ENCODE measurements at places on chromosomes 13 and 19.

DNA sequence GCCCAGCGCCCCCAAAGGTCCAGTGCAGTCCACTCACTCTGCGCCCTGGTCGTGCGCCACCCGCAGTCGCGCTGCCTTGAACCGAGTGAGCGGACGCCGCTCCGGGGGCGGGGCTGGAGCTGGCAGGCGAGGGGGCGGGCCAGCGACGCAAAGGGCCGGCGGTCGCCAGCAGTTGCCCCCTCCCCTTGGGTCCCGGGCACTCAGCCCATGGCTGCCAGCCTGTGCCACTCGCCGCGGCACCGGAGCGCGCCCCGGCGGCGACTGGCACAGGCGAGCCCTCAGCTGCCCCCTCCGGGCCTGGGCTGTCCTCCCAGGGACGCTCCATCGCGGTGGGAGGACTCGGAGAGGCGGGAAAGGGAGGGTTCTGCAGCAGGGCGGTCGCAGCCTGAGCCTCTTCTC lies at the start of gene S1PR5:
Gene S1PR5 (minus strand): TSS at position 87 of the 399 bp plus-strand sequence. CDS start 2,436 bp downstream, outside the sequence.
- DNase-seq, result peak; percentile 78

GRCh38 chr19:10105509-10106099 lies 558 bp upstream of the PPAN start:
- no peak for DNase-seq

DNA sequence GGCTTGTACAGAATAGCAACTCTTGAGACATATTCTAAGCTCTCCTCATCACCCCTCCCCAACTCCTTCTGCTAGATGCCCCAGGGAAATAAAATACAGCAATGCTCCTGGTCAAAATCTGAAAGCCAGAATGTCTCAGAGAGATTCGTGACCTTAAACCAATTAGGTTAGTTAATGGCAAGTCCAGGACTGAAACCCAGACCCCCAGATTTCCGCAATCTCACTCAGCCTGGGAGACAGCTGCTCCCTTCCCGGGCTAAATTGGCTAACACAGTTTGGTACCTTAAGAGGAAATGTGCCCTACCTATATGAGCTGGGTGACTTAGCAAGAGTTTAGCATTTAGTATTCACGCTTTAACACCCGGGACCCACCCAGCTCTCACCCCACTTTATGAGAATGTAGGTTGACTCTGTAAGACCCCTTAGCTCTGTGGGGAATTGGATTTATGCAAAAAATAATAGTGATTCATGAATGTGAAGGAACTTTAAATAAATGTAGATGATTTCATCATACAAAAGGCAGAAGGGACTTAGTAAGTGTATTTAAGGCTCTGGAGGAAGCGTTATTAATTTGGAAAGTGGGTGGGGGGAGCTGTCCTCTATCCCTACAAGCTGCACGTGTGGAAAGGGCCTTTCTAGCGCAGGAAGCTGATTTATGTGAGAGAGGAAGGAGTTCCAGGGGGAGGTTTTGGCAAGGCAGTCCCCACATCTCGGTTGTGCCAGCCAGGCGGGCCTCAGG lies 1.1 kb downstream of the DLEU7 start:
- no peak for DNase-seq

DNA sequence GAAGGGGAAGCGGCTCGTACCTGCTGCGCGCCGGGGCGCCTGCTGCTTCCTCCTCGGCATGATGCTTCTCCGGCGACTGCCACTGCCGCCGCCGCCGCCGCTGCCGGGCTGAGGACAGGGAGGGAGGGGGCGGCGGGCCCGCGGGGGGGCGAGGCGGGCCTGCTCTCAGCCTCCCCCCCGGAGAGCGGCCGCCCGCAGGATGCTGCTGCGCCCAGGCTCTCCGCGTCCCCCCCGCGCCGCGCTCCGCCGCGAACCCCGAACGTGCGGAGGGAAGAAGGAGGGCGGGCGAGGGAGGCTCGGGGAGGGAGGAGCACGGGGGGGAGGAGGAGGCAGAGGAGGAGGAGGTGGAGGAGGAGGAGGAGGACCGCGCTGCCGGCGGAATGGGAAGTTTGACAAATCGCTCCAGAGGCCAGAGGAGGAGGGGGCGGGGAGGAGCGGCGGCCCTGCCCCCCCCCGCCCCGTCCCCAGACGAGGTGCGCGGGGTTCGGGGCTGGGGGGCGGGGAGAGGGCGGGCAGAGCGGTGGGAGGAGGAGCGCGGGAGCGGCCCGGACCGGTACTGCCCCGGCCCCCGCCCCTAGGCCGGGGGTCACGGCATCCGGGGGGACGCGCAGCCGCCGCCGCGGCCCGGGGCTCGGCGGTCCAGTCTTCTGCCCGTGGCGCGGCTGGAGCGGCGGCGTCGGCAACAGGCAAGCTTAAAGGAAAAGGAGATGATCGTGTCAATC lies at the start of gene TSHZ3:
Gene TSHZ3 (minus strand): TSS at position 277 of the 722 bp plus-strand sequence. CDS start 217 bp downstream, at position 60.
- peak; percentile 89 for DNase-seq

DNA sequence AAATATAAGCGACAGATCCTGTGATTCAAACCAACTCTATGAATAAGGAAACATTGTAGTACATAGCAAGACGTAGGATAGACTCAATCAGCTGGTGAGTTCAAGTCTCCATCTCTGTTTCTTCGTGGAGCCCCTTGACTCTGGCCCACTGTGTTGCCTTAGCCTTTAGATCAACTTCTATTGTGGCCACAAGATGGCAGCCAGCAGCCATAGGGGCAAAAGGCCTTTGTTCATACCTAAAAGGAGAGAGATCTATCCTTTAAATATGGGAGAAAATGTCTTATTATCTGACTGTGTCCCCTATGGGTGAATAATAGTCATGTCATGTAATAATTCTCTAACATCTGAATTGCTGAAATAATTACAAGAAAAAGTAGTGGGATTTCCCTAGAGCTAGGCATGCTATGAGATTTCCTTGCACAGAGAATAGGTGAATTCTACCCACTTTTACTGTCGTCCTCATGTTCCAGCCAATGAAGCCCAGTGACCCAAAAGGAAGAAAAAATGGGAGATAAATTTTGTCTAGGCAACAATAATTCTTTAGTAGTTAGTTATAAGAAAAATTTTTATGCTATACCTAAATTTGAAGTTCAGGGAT lies 129.4 kb downstream of the PCDH20 start:
- DNase-seq, result no peak

DNA sequence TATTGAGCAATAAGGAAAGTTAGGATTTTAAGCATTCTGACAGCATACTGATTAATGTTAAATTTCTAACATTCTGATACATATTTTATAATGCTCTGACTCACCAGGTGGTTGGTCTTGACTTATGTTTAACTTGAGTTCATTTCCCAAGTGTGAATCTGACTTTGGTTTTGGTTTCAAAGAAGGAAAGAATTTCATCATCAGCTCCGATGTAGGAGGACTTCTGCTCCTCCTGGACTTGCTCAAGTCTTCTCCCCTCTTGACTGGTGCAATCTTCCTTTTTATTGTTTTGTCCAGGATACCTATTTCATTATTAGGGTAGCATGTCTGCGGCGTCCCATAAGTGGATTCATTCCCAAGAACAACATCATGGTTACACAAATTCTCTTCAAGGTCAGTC lies 141.3 kb downstream of the RNF17 start:
- DNase-seq, result no peak

GRCh38 chr19:30049846-30050667 lies 108.0 kb downstream of the URI1 start:
- DNase-seq, result no peak

GRCh38 chr13:36715841-36716240 lies 42.0 kb downstream of the SERTM1 start:
- DNase-seq, result no peak

DNA sequence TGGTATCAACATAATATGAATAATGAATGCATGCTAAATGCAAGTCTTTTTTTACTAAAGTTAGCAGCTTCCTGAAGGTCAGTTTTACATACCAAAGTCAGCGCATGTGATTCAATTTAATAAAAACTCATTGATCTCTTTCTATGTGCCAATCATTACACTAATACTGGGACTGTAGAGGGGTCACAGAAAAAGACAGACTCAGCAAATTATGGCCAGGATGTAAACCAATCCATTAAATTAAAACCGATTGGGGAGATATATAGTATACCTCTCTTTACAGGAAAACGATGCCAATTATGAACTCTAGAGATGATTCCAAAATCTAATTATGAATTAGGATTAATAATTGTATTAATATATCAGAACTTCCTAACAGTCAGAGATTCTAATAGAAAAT lies 624.4 kb upstream of the PCDH20 start:
- no peak for DNase-seq

GRCh38 chr19:7734220-7735203 lies 2.6 kb upstream of the CLEC4G start:
- no peak for DNase-seq

DNA sequence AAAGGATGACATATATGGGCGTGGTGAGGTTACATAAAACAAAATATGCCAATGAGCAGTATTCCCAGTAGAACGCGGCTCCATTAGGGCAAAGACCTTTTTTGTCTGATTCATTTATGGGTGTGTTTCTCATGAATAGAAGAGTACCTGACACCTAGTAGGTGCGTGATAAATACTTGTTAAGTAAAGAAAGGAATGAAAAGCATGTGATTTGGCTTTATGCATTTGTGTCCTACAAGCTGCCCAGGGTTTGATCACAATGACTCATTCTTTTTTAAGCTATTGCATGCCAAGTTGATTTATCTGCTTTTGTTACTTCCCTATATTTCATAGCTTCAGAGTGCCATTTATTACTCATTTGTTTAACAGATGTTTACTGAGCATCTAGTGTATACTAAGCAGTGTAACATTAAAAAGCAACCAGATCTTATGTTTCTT lies 19.1 kb upstream of the KCTD4 start:
- no peak for DNase-seq

DNA sequence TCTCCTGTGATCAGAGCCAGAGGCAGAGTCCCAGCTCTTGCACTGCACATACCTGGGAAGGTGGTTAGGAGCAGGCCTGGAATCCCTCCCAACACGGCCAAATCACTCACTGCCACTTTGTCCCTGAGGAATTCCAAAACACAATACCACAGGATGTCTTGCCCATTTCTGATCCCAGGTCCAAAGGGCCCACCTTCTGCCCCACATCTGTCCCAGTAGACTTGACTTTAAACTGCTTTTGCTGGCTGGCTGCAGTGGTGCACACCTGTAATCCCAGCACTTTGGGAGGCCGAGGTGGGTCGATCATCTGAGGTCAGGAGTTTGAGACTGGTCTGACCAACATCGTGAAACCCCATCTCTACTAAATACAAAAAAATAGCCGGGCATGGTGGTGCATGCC lies 18.9 kb downstream of the ZNF536 start:
- DNase-seq, result no peak

- peak; percentile 62 for DNase-seq
Measured at GRCh38 chr19:38455031-38455430, 21.5 kb downstream of the RYR1 start.

GRCh38 chr19:610801-611480 lies 21.3 kb downstream of the HCN2 start:
- DNase-seq, result peak; percentile 50

GRCh38 chr19:57240311-57241090 lies at the start of gene ZNF805:
ZNF805 (plus strand) TSS chr19:57240632; CDS start chr19:57240892, 260 bp downstream.
- peak; percentile 97 for DNase-seq

DNA sequence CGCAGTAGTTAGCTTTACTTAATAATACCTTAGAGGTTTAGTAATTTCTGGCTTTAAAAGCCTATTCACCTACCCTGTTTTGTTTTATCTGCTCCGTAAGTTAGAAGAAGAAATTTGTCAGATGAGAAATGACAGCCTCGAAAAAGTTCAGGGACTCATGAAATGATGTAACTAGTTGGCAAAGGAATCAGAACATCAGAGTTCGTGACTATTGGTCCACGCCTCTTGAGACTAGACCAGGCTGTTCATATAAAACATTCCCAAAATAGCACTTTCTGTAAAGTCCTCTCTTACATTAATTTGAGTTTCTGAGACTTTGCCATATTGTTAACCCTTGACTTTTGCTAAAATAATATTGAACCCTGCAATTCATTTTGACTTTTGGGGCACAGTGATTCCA lies 92.0 kb downstream of the HS6ST3 start:
- DNase-seq, result no peak

All from islet precursor cell (in vitro differentiated cells).